Hematopoietic multipotent progenitor cell treated with erythropoietin and hydrocortisone succinate and interleukin-3 and kit ligand, for 4 days (in vitro differentiated cells): ENCODE measurements at places on chromosomes 16 and 17.

- DNase-seq, result no peak
Measured at GRCh38 chr16:86826941-86827340, 248.6 kb downstream of the FOXL1 start.

GRCh38 chr16:79181419-79181818 is 419.1 kb downstream of the MAF start:
- DNase-seq, result no peak

GRCh38 chr16:20675488-20676267 is 21.8 kb downstream of the ACSM1 start:
- peak; percentile 80 for DNase-seq

GRCh38 chr16:77043076-77043475 is 147.9 kb upstream of the MON1B start:
- DNase-seq, result peak; percentile 32

- peak; percentile 35 for DNase-seq
Measured at GRCh38 chr17:44970136-44970741, 2.1 kb upstream of the C1QL1 start.
